ENCODE measurements at places on chromosomes 1 and 21. TPM values are rescaled to one million over a fixed set of nuclear protein-coding genes. Genes with fewer than 3 reads are reported as not detected.

- no peaks in the 10 kb centered on the region for H3K4me1 ChIP-seq
- no peak overlapping the region for H3K4me3 ChIP-seq
- H3K27ac ChIP-seq = no peak overlapping the region
- DNase-seq = no peak
These were observed 101.5 kb upstream of the ADGRL2 start for GRCh38 chr1:81699234-81699633.

DNA sequence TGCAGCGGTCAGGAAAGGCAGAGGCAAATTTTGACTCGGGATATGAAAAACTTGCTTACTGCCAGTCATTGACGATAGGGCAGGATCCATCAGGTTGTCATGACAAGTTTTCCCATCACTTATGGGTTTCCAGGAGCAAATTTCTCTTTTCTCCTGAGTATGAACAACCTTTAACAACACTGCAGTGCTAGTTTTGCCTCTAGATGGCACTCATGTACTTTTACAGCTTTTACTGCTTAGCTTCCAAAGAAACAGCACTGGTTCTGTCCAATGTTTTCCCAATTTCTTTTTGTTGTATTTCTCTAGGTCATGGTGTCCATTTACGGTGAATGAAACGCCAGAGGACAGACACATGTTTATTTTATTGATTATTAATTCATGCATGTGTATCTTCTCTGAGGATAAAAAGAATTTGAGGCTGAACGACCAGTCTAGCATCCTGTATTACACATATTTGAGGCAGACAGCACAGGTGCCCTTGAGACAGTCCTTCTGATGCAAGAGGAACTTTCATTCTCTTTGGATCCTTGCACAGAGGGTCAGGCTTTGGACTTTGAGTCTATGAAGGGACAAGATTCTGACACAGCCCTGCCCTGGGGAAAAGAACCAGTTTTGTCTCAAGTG is 112.3 kb upstream of the TRABD2B start:
- H3K27ac ChIP-seq = no peak overlapping the region
- no peaks in the 10 kb centered on the region for H3K36me3 ChIP-seq
- DNase-seq = no peak
- H3K4me3 ChIP-seq = no peak overlapping the region
- H3K4me1 ChIP-seq = peaks cover 3% of the 10 kb centered on the region

DNA sequence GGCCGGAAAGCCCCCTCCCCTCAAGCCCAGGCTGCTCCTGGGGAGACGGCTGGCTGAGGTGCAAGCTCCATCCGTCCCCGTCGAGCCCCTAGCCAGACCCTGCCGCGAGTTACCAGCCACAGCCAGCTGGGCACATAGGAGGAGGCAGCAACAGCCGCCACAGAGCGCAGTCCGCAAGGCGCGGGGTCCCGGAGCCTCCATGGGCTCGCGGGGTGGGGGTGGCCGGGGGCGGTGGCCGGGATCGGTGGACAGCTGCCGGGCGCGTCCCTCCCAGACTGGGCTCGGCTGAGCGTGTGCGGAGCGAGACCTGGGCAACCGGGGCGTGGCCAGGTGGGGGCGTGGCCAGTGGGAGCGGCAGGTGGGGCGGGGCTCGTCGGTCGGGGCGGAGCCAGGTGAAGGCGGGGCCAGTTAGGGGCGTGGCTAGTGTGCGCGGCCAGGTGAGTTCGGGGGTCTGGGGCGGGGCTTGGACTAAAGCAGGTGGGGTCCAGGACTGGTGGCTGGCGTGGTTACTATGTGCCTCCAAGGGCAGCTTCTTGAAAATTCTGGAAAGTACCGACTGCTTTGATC is at the start of gene CD164L2:
Gene CD164L2 (minus strand): TSS at position 295 of the 567 bp plus-strand sequence. CDS start 94 bp downstream, at position 201.
- H3K36me3 ChIP-seq = no peaks in the 10 kb centered on the region
- peaks cover 8% of the 10 kb centered on the region for H3K27me3 ChIP-seq
- no peaks in the 10 kb centered on the region for H3K4me1 ChIP-seq
- H3K27ac ChIP-seq = no peak within 1 kb of the TSS

The ST6GALNAC5 gene
- not detected for total RNA-seq
